Fibroblast of skin of back (primary cell): ENCODE measurements at places on chromosomes 2 and 18.

DNA sequence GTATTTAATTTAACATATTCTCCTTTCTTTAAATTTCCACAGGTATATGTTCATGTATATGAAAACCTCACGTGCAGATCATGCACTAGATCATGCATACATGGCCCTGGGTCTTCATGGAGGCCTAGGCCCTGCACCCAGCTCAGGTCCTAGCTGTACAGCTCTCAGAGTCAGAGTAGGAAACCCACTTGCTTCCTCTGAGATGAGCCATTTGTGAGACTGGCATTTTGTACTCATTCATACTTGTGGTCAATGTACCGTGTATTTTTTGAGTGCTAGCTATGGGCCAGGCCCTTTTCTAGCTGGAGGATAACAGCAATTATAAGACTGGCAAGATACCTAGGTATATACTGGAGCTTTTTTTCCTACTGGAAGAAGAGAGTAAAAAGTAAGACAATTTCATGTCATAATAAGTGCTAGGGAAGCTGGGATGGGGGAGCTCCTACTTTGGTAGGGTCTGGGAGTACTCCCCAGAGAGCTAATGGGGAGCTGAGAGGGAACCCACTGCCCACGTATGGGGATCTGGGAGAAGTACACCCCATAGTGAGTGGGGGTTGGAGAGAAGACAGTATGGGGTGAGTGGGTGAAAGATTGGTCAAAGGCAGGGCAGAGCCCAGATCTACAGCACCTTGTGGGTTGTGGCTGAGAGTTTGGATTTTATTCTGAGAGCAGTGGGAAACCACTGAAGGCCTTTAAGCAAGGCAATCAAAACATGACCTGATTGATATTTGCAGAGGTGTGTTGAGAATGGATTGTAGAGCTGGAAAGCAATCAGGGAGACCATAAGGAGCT is 72.0 kb downstream of the POLE4 start:
- DNase-seq, result no peak

DNA sequence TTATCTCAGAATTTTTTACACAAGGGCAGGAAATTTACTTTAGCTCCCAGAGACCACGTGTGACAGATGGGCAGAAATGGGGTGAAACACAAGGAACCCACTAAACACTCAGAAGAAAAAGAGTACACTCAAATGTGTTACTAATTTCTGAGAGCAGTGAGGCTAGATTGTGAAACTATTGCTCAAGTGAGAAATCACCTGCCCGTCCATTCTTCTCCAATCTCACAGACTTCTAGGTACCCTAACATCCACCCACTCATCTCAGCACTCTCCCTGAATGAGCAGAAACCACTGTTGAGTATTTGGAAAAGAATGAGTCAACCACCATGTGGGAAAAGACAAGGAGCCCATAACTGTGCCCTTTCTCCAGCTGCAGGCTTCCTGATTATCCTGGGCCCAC is 293.0 kb upstream of the CDH2 start:
- DNase-seq, result no peak

DNA sequence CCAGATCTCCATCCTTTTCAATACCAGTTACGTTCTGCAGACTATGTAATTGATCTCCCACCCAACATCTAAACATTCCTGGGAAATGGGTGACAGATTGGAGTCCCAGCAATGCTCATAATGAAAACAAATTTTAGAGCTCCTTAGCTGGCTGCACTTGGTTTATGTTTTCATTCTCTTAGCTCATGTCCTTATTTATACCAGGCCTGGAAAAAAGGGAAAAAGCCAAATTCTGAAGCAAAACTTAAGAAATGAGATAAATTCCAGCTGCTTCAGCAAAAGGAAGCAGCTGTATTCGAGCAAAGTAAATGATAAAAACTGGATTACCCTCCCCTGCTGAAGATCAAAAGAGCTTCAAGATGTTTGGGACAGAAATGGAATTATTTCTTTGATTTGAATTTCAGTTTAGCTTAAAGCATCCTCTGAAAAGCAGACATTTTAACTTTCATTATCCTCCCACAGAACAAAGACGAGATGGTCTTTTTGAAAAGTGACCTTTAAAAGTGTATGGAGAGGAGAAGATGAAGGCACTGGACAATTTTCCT is 196.5 kb upstream of the THUMPD2 start:
- DNase-seq, result no peak

DNA sequence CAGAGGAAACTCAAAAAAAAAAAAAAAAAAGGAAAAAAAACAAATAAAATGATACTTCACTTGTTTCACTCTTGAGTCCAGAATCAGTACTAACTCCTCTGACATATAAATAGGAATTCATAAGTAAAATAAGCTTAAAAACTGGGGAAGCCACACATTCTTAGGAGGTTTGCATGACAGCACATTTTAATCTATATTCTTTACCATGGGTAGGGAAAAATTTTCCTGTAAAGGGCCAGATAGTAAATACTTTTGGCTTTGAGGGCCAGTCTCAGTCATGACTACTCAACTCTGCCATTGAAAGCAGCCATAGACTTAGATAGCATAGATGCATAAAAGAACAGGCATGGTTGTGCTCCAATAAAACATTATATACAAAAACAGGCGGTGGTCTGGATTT is 145.2 kb downstream of the BCL11A start:
- DNase-seq, result peak; percentile 81

DNA sequence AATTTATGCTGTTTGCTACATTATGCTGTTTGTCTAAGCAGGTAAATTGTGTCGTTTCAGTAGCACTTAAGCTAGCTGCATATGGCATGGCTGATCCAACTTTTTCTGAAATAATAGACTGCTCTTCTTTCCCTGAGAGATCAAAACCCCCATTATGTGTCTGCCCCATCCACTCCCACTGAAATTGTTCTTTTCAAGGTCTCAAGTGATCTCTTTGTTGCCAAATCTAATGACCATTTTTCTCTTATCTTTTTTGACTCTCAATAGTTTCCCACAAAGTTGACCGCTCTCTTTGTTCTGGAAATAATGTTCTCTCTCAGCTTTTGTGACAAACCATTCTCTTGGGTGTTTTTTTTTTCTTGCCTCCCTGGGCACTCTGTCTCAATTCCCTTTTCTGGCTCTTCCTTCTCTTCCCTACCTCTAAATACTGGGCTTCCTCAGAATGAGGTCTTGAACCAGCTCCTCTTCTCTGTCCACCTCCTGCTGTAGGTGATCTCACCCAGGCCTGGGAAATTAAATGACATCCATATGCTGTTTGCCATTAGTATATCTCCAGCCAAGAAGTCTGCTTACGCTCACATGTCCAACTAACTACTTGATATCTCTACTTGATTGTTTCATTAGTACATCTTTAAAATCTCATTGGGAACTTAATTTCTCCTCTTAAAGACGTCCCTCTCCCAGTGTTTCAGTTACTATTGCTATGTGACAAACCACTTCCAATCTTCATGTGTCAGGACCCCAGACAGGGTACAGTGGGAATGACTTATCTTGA is 107.3 kb upstream of the TLK1 start:
- no peak for DNase-seq

GRCh38 chr2:193103064-193103463 is 908.3 kb upstream of the TMEFF2 start:
- peak; percentile 39 for DNase-seq

DNA sequence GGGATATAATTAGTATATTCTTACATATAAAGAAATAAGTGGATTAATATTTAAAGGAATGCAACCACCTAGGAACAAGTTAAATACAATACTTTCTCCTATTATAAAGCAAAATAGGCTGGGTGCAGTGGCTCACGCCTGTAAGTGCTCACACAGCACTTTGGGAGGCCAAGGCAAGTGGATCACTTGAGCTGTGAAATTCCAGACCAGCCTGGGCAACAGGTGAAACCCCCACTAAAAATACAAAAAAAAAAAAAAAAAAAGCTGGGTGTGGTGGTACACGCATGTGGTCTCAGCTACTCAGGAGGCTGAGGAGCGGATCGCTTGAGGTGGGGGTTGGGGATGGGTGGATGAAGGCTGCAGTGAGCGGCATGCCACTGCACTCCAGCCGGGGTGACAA is 286.2 kb upstream of the EPC2 start:
- DNase-seq, result no peak

- DNase-seq, result no peak
Measured at GRCh38 chr2:160924936-160925353, 235.3 kb upstream of the TANK start.

- DNase-seq, result no peak
Measured at GRCh38 chr2:197920592-197921201, 116.3 kb downstream of the PLCL1 start.

- DNase-seq, result peak; percentile 73
Measured at GRCh38 chr2:9434489-9434888, 11.0 kb downstream of the CPSF3 start.

GRCh38 chr2:179261151-179261825 is 3.3 kb downstream of the SESTD1 start:
- no peak for DNase-seq

- no peak for DNase-seq
Measured at GRCh38 chr2:174001107-174001506, 35.9 kb upstream of the SP3 start.

DNA sequence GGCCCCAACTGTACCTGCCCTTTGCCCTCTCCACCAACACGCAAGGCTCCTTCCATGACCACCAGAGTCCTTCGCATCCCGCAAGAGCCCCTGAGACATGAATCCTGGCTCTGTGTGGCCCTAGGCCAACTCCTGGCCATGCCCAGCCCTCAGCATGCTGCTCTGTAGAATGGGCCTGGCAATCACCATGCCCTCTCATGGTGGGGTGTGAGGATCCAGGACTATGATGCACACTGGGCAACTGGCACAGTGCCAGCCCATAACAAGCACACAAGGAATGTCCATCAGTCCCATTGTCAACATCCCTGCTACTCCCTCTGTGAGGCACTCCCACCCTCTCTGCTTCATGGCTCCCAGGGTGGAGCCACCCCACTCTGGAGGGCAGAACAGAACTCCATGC is 44.7 kb downstream of the FER1L5 start:
- DNase-seq, result peak; percentile 19

DNA sequence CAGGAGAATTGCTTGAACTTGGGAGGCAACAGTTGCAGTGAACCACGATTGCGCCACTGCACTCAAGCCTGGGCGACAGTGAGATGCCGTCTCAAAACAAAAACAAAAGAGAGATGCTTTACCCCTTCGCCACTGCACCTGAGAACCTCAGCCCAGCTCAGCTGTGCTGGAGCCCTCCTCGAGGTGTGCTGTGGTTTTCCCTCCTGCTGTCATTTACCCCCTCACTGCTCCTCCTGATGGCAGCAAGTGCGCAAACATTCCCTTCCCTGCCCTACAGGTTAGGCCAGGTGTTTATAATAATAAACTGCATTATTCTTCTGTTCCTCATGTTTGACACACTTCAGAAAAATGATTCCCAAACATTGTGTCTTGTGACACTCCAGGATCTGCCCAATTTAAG is 8.4 kb downstream of the FBXO36 start:
- no peak for DNase-seq

- no peak for DNase-seq
Measured at GRCh38 chr2:206088248-206088647, 2.3 kb upstream of the INO80D start.

GRCh38 chr2:11811036-11811654 is 64.7 kb downstream of the LPIN1 start:
- DNase-seq, result no peak

GRCh38 chr2:96486696-96487095 is 18.5 kb downstream of the NEURL3 start:
- DNase-seq, result no peak

DNA sequence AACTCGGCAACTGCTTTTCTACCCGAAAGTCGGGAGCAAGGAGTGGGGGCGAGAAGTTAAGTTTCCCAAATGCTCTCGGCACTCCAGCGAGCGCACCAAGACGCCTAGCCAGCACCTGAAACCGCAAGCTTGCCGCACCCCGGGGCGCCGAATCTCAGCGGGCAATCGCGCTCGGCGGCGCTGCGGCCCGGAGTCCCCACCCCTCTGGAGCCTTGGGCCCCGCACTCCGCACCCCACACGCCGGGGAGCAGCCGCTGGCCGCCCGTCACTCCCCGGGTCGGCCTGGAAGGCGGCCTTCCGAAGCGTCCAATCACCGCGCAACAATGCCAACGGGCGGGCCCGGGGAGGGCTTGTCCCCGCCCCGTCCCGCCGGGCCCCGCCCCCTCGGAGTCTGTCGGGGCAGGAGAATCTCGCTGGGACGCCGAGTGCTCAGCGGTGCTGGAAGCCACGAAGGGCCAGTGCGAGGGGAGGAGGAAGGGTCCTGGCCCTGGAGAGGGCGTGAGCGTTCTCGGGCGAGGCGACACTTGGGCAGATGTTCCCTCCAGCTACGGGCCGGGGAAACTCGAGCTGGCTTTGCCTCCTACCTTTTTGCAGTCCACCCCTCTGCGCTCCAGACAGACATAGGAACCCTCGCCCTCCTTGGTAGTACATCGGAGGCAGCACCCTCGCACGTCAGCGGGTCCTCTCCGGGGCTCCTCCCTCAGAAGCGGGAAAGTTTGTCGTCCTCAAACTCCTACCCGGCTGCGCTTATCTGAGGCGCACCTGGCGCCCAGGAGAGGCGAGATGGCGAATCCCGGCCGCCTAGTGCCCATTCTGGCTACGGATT is 1.1 kb upstream of the ZBTB7C start:
- peak; percentile 83 for DNase-seq

- DNase-seq, result no peak
Measured at GRCh38 chr2:207341112-207341750, 175.5 kb upstream of the KLF7 start.

DNA sequence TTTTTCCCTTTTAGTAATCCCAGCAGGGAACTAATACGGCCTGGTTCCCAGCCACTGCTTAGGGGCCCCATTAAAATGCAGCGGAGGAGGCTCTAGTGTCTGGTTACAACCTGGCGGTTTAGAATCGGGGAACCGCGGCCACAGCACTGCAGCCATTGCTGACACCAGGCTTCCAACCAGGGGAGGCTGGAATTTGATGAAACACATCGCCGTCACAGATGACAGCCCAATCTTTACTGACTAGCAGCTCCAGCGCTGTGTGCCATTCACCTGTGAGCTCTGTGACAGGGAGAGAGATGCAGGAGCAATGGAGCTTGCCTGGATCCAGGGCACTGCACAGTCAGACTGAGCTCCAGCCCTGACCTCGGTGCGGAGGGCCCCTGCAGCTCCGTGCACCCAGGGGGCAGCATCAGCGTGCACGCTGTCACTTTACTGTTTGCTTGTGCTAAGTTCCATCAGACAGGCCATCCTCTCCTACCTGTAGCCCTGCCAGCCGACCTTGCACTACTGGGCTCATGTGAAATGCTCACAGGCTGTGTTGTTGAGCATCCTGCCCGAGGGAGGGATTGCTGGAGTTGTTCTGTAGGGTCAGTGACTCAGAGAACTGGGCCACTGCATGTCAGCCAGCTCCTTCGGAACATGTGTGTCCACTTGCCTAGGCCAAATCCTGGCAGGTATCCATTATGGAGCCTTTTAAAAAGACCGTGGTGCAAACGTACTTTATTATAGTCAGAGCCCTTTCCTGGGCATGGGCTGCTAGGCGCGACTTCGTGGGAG is 203.5 kb downstream of the SEPTIN10 start:
- DNase-seq, result no peak

DNA sequence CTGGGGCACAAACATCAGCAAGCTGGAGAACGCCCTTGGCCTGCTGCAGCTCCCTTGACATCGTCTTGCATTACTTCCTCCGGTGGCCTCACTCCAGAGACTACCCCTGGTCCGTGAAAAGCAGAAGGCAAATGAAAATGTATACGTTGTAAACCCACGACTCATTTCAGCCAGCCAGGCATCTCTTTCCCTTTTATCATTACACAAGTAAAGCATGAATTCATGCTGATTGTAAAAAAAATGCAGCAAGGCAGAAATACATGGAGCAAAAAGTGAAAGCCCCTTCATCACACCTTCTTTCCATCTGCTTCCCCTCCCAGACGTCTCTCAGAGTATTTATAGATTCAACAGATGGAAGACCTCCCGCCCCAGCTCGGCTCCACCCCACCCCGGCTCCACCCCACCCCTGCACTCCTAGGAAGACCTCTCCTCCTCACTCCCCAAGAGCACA is 41.6 kb upstream of the RALBP1 start:
- no peak for DNase-seq

- DNase-seq, result no peak
Measured at GRCh38 chr2:218429911-218430692, 11.2 kb downstream of the VIL1 start.
